RPMI7951 (cell line): ENCODE measurements at places on chromosomes 11 and 22. TPM values are rescaled to one million over a fixed set of nuclear protein-coding genes. Genes with fewer than 3 reads are reported as not detected.

- no peak for DNase-seq
Measured at GRCh38 chr22:27801616-27802345, at the start of gene MN1. Gene MN1 (minus strand): TSS chr22:27801756. CDS start chr22:27800543, 1,213 bp downstream.

Gene CCDC89
- total RNA-seq, result not detected in 2 replicates

GRCh38 chr22:20990184-20991180 is 8.4 kb downstream of the LZTR1 start:
- DNase-seq, result no peak

Gene MS4A14
- total RNA-seq, result not detected in 2 replicates

- DNase-seq, result no peak
Measured at GRCh38 chr11:68457898-68458249, 2.7 kb upstream of the PPP6R3 start.

- no peak for DNase-seq
Measured at GRCh38 chr11:115617767-115618166, 113.6 kb upstream of the CADM1 start.

DNA sequence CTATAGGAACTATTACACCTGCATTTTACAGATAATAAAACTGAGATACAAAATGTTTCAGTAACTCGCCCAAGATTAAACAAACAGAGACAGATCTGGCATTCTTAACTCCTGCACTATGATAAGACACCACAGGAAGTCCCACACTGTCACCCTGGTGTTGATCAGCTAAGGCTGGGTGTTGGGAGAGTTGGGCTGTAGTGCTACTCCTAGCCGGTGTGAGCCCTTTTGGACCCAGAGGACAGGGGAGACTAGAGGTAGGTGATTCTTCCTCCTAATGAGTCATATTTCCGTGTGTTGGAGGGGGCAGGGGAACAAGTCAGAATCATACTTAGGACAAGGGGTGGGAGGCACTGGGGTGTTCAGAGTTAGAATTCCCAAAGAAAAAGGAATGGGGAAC is 353.2 kb upstream of the TENM4 start:
- DNase-seq, result no peak

- peak; percentile 18 for DNase-seq
Measured at GRCh38 chr11:110297726-110298300, 1.4 kb upstream of the RDX start.

GRCh38 chr22:47366026-47366767 is 603.7 kb downstream of the TBC1D22A start:
- no peak for DNase-seq
